Gastrocnemius medialis (tissue), 4 donors: ENCODE measurements at places on chromosomes 5 and 9.

DNA sequence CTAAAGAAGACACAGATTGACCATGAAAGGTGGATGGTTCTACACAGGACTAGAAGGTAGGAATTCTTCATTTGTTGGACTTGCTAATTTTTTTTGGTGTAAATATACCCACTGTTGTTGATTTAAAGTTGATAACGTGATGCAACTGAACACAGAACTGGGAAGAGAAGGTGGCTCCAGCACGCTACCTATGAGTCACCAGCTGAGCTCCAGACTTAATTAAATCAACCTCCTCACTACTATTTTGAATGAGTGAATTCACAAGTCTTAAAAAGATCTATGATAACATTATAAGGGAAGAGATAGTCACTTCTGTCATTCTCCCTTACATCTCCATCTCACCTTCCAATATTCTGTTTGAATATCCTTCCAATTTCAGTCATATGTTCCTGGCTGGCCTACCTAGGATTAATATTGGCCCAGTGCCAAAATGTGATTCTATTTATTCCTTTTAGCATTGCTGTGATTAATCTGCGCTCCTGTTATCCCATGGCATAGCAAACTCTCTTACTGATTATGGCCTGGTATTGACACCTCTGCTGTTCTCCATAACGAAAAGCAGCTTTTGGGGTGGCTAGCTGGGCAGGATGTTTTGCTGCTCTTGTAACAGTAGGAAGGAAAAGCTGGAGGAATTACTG, 135.9 kb upstream of the CCDC152 start:
- peaks cover 56% of the 10 kb centered on the region for H3K4me1 ChIP-seq
- no peaks in the 10 kb centered on the region for H3K36me3 ChIP-seq
- peak overlapping the region; percentile 32 for H3K27ac ChIP-seq
- H3K4me3 ChIP-seq = no peak overlapping the region

DNA sequence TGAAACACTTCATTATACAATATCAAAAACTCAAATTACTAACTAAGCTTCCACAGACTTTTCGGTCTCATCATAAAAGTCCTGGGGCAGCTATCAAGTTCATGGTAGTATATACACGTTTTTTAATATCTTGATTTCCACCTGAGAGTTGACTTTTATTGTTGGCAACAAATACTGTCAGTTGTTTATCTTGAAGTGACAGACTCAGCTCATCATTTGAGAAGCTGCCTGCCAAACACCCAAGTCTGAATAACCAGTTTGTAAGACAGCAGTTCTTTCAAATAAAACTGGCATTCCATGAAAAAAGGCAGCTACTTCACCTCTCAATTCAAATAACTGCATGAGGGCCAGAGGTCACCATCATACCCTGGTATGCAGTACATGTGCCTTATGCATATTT, 30.6 kb downstream of the SPACA9 start:
- no peaks in the 10 kb centered on the region for H3K27me3 ChIP-seq
- H3K27ac ChIP-seq = no peak overlapping the region
- no peak overlapping the region for H3K4me3 ChIP-seq

DNA sequence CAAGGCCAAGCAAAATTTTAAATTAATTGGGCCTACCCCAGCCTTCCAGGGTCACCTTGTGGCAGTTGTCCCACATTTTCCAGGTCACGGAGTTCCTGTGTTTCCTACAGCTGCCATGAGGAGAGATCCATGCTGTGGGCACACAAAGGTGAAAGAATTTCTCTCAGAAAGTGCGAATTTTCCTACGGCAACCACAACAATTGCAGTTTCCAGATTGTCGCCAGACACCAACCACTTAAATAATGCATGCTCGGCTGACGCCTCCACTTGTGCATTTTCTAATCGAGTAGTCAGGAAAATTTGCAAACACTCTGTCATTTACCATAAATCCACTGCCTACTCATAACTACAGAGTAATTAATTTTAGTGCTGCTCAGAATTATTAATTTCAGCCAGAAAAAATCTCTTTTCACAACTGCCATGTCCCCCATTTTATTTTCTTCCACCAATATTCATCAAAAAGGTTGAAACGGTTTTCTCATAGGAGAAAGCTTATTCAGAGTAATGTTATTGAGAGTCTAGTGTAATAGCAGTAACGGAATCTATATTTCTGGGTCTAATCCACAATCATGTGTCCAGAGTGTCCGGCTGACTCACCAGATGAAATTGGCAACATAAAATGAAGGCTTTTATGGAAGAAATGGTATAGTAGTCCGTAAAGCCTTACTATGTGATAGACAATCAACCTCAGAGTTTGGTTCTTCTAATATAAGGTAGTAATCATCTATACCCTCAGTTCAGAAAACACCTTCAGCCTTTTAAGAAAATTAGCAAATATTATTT, 389.8 kb downstream of the NR2F1-AS1 start:
- H3K36me3 ChIP-seq = no peaks in the 10 kb centered on the region
- H3K4me1 ChIP-seq = no peaks in the 10 kb centered on the region
- no peaks in the 10 kb centered on the region for H3K27me3 ChIP-seq

DNA sequence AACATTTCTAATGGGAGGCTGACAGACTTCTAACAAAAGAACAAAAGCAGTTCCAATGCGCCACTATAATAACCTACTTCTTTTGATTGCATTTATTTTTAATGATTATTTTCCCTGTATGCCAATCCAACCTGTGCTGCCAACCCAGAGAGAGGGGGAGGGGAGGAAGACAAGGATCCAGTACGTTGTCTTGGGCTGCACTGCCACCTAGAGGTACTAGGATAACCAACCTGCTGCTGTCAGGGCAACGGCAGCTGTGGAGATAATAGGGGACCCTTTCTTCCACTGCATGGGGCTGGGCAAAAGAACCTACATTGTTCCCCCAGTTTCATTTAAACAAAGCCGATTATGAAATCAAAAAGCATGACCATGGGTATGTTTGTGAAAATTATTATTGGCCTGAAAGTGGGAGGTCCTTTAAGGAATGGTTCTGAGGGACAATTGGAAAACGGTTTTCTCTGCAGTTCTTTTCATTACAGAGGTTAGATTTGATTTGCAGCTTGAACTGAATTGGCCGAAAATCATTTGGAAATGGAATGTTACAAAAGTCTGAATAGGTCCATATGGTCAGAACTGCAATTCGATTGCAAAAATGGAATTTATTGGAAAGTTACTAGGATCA, 101.3 kb downstream of the RASEF start:
- no peaks in the 10 kb centered on the region for H3K4me1 ChIP-seq
- H3K36me3 ChIP-seq = no peaks in the 10 kb centered on the region
- no peaks in the 10 kb centered on the region for H3K27me3 ChIP-seq
- no peak overlapping the region for H3K27ac ChIP-seq
- DNase-seq = peak; percentile 41
- H3K4me3 ChIP-seq = no peak overlapping the region

GRCh38 chr9:70490478-70490877, 76.0 kb upstream of the KLF9 start:
- no peaks in the 10 kb centered on the region for H3K27me3 ChIP-seq
- no peak for DNase-seq
- no peaks in the 10 kb centered on the region for H3K36me3 ChIP-seq
- H3K4me3 ChIP-seq = no peak overlapping the region
- no peak overlapping the region for H3K27ac ChIP-seq

DNA sequence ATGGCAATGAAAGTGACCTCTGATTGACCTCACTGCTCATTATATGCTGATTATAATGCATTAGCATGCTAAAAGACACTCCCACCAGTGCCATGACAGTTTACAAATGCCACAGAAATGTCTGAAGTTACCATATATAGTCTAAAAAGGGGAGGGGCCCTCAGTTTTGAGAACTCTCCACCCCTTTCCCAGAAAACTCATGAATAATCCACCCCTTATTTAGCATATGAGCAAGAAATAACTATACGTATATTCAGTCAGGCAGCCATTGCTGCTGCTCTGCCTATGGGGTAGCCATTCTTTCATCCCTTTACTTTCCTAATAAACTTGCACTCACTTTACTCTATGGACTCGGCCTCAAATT, 163.1 kb downstream of the ESM1 start:
- no peaks in the 10 kb centered on the region for H3K36me3 ChIP-seq
- no peaks in the 10 kb centered on the region for H3K4me1 ChIP-seq
- no peak for DNase-seq
- no peaks in the 10 kb centered on the region for H3K27me3 ChIP-seq
- no peak overlapping the region for H3K27ac ChIP-seq
- no peak overlapping the region for H3K4me3 ChIP-seq

- H3K27ac ChIP-seq = no peak overlapping the region
- no peaks in the 10 kb centered on the region for H3K27me3 ChIP-seq
- H3K4me3 ChIP-seq = no peak overlapping the region
Observed at GRCh38 chr5:66967826-66968262, 228.8 kb downstream of the CD180 start.

- H3K27me3 ChIP-seq = no peaks in the 10 kb centered on the region
- no peaks in the 10 kb centered on the region for H3K4me1 ChIP-seq
- H3K36me3 ChIP-seq = no peaks in the 10 kb centered on the region
- no peak overlapping the region for H3K27ac ChIP-seq
- no peak for DNase-seq
Observed at GRCh38 chr5:82221020-82221419, 57.1 kb downstream of the RPS23 start.

DNA sequence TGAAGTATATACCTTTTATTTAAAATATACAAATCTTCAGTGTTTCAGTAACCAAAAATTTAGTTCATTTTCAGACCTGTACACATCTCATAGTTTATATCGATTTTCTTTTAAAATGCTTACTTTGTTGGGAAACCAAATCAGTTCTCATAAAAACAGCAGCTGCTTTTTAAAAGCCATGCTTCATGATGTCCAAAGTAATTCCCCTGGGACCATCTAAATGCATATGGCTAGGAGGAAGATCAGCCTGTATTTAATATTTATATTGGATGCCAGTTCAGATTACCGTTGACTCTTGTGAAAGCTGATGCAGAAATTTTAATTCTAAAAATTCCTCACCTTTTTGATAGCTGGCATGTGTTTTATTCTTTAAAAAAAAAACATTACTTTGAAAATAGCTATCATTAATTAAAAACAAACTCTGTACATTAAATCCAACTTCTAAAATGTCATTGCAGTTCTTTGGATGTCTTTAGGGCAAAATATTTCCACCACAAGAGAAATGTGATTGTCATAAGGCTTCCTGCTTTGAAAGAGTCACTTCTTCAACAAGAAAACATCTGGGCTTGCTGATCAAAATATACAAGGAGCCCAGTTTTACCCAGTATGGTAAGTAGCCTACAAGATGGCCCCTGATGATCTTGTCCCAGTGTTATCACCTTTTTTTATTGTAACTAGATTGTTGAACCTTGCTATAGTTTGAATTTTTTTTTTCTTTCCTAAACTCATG, 1242.9 kb upstream of the CDH6 start:
- H3K36me3 ChIP-seq = no peaks in the 10 kb centered on the region
- H3K4me1 ChIP-seq = no peaks in the 10 kb centered on the region
- H3K27me3 ChIP-seq = no peaks in the 10 kb centered on the region
- no peak for DNase-seq

DNA sequence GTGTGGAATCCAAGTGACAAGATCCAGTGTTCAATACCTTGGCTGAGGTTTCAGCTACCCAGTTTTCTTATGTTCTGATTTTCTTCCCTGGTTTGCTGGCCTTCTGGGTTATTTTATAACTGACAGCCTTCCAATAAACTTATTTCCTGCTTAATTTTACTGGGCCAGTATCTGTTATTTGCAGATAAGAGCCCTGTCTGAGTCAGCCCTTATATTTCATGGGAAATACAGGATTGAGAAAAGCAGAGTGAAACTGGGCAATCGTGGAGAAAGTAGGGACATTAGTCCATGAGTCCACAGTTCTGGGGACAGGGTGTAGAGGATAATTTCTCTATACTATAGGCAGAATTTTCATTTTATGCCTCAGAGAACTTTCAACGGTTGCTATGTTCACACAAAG, 32.3 kb downstream of the TMEM167A start:
- no peak overlapping the region for H3K27ac ChIP-seq
- no peak overlapping the region for H3K4me3 ChIP-seq
- no peak for DNase-seq
- no peaks in the 10 kb centered on the region for H3K27me3 ChIP-seq
- no peaks in the 10 kb centered on the region for H3K4me1 ChIP-seq

DNA sequence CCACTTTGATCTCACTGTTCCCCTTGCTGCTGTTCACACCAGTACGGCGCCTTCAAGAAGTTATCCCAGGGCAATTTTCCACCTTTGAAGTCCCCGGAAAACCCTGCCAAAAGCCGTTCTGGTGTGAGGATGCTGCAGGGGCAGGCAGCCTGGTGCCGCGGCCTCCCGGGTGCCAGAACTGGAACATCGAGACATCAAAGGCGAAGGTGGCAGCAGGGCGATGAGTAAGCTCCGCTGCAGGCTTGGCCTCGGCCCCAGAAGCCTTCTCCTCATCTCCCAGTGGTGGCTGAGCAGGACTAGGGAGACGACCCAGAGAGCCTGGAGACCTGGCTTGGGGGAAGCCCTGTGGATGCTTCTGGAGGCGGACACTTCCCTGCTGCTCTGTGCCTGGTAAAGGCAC, 115.3 kb upstream of the MSX2 start:
- no peaks in the 10 kb centered on the region for H3K27me3 ChIP-seq
- H3K36me3 ChIP-seq = no peaks in the 10 kb centered on the region
- no peaks in the 10 kb centered on the region for H3K4me1 ChIP-seq
- H3K27ac ChIP-seq = no peak overlapping the region
- DNase-seq = no peak
- H3K4me3 ChIP-seq = no peak overlapping the region
